GM04503 (cell line): ENCODE measurements at places on chromosomes 11 and 22.

DNA sequence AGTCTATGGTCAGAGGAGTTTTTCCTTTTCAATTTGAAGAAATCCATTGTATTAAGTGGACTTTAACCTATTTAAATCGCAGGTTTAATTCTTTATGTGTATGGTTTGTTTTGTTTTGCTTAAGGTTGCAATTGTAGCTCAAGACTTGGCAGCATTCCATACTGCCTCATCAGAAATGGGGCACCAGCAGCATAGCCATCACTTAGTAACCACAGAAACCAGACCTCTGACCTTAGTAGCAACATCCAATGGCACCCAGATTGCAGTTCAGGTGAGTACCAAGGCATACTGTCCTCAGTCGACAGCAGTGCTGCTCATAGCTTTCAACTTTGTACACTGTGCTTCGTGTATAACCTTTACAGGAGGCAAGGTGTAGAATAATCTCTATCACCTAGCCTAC, 48.4 kb upstream of the WEE1 start:
- no peak for DNase-seq

DNA sequence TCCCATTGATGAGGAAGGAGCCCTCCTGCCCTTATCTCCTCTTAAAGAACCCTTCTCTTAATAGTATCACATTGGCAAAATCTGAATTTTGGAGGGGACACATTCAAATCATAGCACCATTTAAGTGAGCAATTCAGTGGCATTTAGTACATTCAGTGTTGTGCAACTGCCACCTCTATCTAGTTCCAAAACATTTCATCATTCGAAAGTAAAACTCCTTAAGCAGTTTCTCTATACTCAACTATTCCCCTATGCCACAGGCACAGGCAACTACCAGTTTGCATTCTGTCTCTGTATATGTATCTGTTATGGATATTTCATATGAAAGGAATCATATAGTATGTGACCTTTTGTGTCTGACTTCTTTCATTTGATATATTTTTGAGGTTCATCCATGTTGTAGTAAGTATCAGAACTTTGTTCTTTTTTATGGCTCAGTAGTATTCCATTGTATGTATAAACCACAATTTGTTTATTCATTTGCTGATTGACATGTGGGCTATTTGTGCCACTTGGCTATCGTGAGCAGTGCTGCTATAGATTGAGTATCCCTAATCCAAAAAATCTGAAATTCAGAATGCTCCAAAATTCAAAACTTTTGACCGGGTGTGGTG, 22.9 kb downstream of the FAR1 start:
- DNase-seq, result no peak

DNA sequence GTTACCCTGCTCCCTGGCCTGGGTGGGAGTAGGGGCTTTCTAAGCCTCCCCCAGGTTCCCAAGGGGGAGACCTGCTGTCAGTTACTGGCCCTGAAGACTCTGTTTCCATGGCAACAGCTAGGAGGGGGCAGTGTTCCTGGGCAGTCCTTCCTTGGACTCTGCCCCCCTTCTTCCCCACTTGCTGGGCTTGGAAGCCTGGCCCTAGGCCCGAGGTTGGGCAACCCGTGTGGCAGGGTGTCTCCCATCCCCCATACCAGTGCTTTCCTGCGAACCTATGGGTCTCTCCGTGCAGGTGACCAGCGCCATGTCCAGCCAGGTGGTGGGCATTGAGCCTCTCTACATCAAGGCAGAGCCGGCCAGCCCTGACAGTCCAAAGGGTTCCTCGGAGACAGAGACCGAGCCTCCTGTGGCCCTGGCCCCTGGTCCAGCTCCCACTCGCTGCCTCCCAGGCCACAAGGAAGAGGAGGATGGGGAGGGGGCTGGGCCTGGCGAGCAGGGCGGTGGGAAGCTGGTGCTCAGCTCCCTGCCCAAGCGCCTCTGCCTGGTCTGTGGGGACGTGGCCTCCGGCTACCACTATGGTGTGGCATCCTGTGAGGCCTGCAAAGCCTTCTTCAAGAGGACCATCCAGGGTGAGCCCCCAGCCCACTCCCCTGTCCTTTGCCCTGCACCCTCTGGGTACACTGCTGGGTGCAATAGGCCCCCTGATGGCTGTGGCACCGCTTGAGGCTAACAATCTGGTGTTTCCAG, 1.7 kb downstream of the ESRRA start:
- DNase-seq, result no peak

GRCh38 chr11:108019870-108020540, 11.3 kb downstream of the CUL5 start:
- no peak for DNase-seq

- no peak for DNase-seq
Observed at GRCh38 chr11:115182282-115182955, 321.8 kb downstream of the CADM1 start.

GRCh38 chr11:131653260-131653659, 282.8 kb downstream of the NTM start:
- no peak for DNase-seq

GRCh38 chr11:104529213-104529612, 365.3 kb upstream of the PDGFD start:
- no peak for DNase-seq

- DNase-seq, result no peak
Observed at GRCh38 chr11:114448749-114449482, 9.6 kb downstream of the REXO2 start.

- peak; percentile 60 for DNase-seq
Observed at GRCh38 chr11:46050003-46050461, 71.2 kb downstream of the PHF21A start.

GRCh38 chr11:76330651-76331050, 50.3 kb downstream of the THAP12 start:
- DNase-seq, result no peak

DNA sequence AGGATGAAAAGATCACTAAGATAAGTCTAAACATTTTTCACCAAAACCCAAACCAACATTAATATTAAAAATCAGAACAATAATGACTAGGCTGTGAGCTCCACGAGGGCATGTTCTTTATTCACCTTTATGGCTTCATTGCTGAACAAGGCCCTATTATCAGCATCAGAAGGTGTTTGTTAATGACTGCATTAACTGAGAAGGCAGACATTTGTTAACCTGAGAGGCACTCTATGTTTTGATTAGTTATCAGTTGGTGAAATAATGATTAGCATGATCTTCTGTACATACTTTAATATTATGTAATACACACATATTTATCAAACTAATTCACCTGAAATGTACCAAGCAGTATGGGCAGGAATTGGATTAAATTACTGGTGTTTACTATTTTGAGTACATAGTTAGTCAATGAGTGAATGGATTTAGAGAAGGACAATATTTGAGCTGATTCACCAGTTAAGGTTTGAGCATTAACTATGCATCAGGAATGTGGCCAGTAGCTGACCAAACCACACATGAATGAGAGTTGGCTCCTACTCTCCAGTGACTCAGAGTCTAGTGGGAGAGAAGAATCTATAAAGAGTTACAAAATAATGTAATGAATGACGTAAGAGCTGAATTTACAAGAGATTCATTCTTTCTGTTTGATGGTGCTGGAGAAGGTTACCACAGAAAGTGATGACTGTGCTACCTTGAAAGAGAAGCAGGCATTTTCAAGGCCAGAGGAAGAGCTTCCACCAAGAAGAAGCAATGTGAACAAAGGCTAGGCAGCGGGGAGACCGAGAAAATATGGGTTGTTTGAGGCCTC, 6.7 kb downstream of the IL18 start:
- peak; percentile 98 for DNase-seq

GRCh38 chr11:134359646-134360045, 27.9 kb downstream of the GLB1L2 start:
- DNase-seq, result no peak

DNA sequence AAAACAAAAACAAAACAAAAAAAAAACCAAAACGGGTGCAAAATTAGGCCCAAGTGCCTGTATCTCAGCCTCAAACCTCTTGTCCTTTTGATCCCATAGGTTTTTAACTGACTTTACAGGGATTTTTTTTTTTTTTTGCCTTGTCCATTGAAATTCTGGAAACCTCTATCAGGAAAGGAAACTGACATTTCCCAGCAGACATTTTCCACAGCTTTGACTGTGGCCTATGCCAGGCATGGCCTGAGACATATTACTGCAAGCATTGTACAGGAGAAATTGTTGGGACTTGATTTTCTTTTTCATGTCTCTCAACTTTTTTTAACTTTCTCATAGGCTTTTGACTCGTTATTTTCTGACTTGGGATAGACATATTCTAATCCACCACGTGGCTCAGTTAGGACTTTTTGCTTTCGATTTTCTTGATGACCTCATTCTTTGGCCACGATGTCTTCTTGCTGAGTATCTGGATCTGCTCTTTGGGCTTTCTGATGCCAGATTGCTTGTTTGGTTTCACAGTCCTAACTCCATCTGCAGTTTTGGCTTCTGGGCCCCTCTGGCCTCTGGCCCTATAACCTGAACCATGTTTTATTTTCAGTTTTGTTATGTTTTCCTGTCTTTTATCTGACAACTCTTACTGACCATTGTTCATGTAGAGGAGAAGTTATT, 336.1 kb upstream of the C11orf87 start:
- peak; percentile 46 for DNase-seq

- DNase-seq, result peak; percentile 1
Observed at GRCh38 chr22:38655519-38656255, 505 bp downstream of the FAM227A start.

GRCh38 chr11:120633616-120634393, 122.3 kb downstream of the GRIK4 start:
- no peak for DNase-seq

DNA sequence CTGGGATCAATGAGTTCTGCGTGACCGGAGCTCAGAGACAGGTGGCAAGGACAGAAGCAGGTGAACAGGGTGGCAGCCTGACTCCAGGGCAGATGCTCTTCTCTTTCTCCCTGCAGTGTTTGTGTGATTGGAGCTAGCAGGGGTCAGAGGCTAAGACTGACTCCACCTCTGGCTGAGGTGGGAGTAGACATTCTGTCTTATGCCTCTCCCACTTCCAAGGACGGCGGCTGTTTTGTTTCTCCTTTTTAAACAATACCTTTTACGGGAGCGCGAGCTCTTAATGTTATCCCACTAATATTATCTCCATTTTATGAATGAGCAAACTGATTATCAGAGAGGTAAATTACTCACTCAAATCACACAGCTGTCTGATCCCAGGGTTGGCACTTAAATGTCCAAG, 323.7 kb downstream of the MIAT start:
- no peak for DNase-seq

- no peak for DNase-seq
Observed at GRCh38 chr22:25567251-25567675, 2.8 kb downstream of the GRK3 start.

- no peak for DNase-seq
Observed at GRCh38 chr11:127395034-127395433, 394.5 kb upstream of the KIRREL3 start.

- DNase-seq, result no peak
Observed at GRCh38 chr11:6333095-6333494, 12.8 kb upstream of the CAVIN3 start.

DNA sequence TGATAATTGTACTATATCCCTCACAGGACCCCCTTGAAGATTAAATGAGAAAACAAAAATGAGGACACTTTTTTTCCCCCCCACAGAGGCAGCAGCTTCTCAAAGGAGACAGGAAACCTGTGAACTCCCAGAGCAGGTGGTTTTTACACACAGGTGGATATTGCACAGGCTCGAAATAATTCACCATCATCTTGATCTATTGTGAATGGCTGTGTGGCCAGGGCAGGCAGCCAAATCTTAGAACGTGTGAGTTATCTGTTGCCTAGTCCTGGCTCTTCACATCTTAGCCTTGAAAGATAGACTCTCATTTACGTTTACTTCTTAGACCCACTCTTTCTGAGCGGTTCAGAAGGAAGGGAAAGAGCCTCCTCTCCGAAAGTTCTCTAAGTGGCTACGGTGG, 23.5 kb downstream of the PPFIBP2 start:
- no peak for DNase-seq

- no peak for DNase-seq
Observed at GRCh38 chr22:30262917-30263741, 3.5 kb downstream of the OSM start.

DNA sequence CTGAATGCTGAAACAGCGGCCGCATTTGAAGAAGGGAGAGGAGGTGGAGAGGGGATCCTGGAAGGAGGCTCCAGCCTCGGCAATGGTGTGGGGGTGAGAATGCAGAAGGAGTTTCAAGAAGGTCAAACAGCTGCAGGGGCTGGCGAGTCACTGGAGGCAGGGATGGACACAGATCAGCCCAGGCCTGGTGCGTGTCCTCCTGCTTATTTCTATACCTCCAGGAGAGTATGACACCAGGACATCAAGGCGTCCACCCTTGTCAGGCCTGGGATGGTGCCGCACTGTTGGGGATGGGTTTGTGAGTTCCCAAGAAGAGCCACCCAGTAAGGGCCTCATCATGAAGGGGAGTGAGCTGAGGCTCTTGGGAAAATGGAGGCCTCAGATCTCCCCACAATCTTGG, 23.1 kb downstream of the IGLL1 start:
- DNase-seq, result no peak

DNA sequence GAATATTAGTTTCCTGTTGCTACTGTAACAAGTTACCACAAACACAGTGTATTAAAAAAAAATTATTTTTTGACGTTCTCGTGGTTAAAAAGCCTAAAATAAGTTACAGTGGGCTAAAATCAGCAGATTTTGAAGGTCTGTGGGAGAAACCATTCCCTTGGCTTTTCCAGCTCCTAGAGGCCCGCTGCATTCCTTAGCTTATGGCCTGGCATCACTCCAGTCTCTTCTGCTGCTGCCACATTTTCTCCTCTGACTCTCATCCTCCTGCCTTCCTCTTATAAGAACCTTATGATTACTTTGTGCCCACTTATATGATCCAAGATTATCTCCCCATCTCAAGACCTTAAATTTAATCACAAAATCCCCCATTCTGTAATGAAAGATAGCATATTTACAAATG, 392.7 kb downstream of the GUCY1A2 start:
- DNase-seq, result no peak
